Activated naive CD8-positive, alpha-beta T cell treated with anti-CD3 and anti-CD28 coated beads, Interleukin-2, amount 50 U/mL, for 24 hours (primary cell): ENCODE measurements at places on chromosomes 16 and 17.

GRCh38 chr17:42584880-42585279 lies 7.4 kb upstream of the PSMC3IP start:
- H3K4me3 ChIP-seq = no peak overlapping the region
- H3K27me3 ChIP-seq = no peaks in the 10 kb centered on the region
- H3K36me3 ChIP-seq = peaks cover 16% of the 10 kb centered on the region
- no peak overlapping the region for H3K27ac ChIP-seq
- peaks cover 4% of the 10 kb centered on the region for H3K4me1 ChIP-seq

DNA sequence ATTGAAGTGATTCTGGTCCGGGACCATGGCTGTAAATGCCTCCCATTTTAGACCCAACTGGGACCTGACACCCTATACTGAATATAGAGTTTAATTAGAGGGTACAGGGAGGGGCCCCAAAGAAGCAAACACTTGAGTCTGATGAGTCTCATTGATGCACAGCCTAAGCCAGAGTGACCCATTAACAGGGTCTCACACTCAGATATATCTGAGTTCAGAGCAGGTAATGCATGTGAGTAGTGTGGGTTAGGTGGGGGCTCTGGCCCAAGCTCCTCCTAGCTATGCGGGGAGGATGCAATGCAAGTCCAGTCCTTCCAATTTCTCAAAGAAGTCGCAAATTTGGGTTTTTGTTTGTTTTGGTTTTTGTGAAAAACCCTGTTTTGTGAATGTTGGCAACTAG lies 17.1 kb upstream of the MARCHF10 start:
- no peaks in the 10 kb centered on the region for H3K27me3 ChIP-seq
- H3K27ac ChIP-seq = no peak overlapping the region
- H3K4me3 ChIP-seq = no peak overlapping the region
- H3K4me1 ChIP-seq = peaks cover 3% of the 10 kb centered on the region

GRCh38 chr17:9228408-9229159 lies 207.3 kb downstream of the NTN1 start:
- no peaks in the 10 kb centered on the region for H3K36me3 ChIP-seq
- H3K27me3 ChIP-seq = peaks cover 8% of the 10 kb centered on the region
- H3K4me3 ChIP-seq = no peak overlapping the region
- DNase-seq = no peak

DNA sequence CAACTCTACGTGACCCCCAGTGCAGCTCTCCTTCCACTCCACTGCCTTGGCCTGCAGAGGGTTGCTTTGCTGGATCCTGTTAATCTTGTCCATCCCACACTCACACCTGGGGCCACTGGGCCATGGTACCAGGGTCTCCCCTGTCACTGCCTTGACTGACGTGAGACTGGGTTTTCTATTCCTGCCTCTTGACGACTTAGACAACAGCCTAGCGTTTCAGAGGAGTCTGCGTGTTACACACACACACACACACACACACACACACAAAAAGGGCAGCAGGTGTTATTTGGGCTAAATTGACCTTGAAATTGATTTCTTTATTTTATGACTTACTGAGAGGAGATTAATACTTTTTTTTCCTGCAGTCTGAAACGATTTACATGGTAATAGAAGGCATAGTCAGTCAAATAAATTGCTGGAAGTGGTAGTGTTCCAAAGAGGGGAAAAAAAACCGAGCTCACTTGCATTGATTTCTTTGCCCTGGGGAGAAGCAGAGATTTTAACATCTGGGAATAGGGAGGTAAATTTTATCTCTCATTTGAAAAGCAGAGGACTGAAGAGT lies 492.3 kb upstream of the EEF2KMT start:
- H3K36me3 ChIP-seq = no peaks in the 10 kb centered on the region
- H3K27ac ChIP-seq = no peak overlapping the region
- H3K4me1 ChIP-seq = no peaks in the 10 kb centered on the region
- H3K4me3 ChIP-seq = no peak overlapping the region
- no peak for DNase-seq

- DNase-seq = no peak
- no peak overlapping the region for H3K27ac ChIP-seq
- peaks cover 5% of the 10 kb centered on the region for H3K4me1 ChIP-seq
- H3K27me3 ChIP-seq = no peaks in the 10 kb centered on the region
- no peaks in the 10 kb centered on the region for H3K36me3 ChIP-seq
Observed at GRCh38 chr17:77604301-77604972, 354.1 kb upstream of the TNRC6C start.

DNA sequence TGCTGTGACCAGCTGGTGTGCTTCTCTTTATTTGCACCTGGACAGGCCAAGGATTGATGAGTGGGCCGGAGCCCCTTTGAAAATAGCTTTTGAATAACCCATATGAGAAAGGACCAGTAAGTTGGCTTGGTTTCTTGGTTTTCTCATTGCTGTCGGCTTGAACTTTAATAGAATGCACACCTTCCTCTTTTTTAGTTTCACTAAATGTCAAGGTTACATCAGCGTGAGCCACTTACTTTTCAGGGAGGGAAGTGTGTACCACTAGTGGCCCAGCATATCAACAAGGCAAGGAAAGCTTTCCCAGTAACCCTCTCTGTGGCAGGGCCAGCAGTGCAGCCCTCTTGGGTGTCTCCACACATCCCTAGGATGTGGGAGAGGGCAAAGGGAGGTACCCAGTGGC lies 433.3 kb downstream of the CA10 start:
- H3K27ac ChIP-seq = no peak overlapping the region
- no peaks in the 10 kb centered on the region for H3K4me1 ChIP-seq
- no peak for DNase-seq
- H3K36me3 ChIP-seq = no peaks in the 10 kb centered on the region
- H3K27me3 ChIP-seq = peaks cover 12% of the 10 kb centered on the region
- no peak overlapping the region for H3K4me3 ChIP-seq

DNA sequence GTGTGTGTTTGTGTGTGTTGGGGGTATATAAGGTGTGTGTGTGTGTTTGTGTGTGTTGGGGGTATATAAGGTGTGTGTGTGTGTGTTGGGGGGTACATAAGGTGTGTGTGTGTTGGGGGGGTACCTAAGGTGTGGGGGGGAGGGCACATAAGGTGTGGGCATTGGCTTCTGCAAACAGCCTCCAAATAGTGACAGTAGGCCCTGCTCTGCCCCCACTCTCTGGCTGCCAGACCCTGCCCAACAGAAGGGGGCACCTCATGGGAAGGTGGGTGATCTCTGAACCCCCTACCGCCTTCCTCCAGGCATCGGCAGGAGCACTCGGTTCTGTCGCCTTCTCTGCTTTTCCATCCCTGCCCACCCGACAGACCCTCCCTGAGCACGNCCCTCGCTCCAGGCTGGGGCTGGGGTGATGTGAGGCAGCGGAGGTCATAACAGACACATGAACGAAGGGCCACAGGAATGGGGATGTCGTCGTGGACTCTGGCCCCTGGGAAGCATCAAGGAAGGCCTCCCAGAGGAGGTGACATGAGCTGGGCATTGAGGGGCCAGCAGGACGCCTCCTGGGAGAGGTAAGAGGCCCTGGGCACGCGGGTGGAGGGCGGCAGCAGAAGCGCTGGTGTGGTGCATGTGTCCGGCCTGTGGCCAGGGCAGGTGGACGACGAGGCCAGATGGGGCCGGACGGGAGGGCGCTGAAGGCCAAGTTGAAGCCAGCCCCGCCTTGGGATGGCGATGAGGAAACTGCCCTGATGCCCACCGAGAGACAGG lies 136.6 kb upstream of the RPH3AL start:
- no peaks in the 10 kb centered on the region for H3K36me3 ChIP-seq
- H3K4me1 ChIP-seq = peaks cover 6% of the 10 kb centered on the region
- H3K27ac ChIP-seq = peak overlapping the region; percentile 84
- H3K4me3 ChIP-seq = peak overlapping the region; percentile 87
- peak; percentile 12 for DNase-seq
- H3K27me3 ChIP-seq = peaks cover 9% of the 10 kb centered on the region

GRCh38 chr17:43529947-43530287 lies 16.2 kb downstream of the ETV4 start:
- H3K27me3 ChIP-seq = no peaks in the 10 kb centered on the region
- H3K4me3 ChIP-seq = no peak overlapping the region
- no peak overlapping the region for H3K27ac ChIP-seq
- H3K4me1 ChIP-seq = no peaks in the 10 kb centered on the region
- H3K36me3 ChIP-seq = peaks cover 2% of the 10 kb centered on the region
- no peak for DNase-seq

GRCh38 chr16:65667011-65667578 lies 545.2 kb upstream of the CDH11 start:
- H3K4me3 ChIP-seq = no peak overlapping the region
- no peaks in the 10 kb centered on the region for H3K27me3 ChIP-seq
- H3K36me3 ChIP-seq = no peaks in the 10 kb centered on the region
- no peak for DNase-seq

DNA sequence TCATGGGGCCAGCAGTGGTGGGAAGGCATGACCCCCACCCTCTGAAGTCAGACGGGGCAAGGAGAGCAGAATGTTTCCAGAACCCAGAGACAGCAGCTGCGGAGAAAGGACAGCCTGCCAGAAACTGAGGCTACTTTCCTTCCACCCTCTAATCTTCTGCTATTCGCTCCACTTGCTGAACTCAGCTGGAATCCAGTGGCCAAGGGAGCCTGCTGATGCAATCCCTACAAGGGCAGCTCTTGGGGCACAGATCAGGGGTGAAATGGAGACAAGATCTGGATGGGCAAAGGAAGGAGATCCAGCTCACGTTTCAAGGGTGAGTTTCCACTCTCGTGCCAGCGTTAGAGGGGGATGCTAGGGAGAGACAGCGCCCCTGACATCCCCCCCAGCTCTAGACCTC lies 479.1 kb downstream of the SLC39A11 start:
- peaks cover 26% of the 10 kb centered on the region for H3K27me3 ChIP-seq
- H3K36me3 ChIP-seq = peaks cover 2% of the 10 kb centered on the region
- no peak overlapping the region for H3K27ac ChIP-seq
- no peak for DNase-seq

- peak overlapping the region; percentile 91 for H3K27ac ChIP-seq
- peaks cover 60% of the 10 kb centered on the region for H3K4me1 ChIP-seq
- H3K27me3 ChIP-seq = peaks cover 2% of the 10 kb centered on the region
- peak overlapping the region; percentile 93 for H3K4me3 ChIP-seq
Observed at GRCh38 chr16:84617041-84617790, 662 bp downstream of the COTL1 start.

DNA sequence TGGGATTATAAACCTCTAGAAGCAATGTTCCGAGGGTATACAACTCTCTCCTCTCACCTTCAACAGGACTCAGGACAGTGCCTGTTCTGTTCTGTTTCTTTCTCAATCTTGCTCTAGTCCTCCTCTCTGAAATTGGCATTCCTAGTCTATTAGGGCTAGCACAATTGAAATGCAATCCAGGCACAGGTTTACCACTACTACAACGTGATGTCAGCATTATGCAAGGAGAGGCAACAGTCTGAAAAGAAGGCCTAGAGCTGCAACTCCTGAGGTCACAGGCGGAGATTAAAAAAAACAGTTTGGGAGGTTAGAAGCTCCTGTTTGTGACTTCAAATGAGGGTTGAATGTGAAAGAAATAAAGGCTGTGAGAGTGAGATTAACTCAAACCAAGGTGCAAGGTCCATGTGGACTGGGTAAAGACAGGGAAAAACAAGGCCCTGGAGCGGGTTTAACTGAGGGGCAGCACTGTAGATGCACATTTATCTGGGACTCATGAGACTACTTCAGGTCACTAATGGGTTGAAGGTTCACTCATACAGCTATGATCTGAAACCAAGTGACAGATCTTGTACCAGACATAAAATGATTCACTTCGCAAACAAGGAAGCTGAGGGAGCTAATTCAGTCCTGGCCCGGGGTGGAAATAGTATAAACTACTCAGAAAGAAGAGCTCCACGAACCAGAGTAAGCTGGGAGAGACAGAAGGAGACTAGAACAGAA lies 16.8 kb downstream of the AMFR start:
- no peak overlapping the region for H3K4me3 ChIP-seq
- no peak for DNase-seq
- no peak overlapping the region for H3K27ac ChIP-seq
- H3K27me3 ChIP-seq = no peaks in the 10 kb centered on the region
- H3K36me3 ChIP-seq = peaks cover 40% of the 10 kb centered on the region

DNA sequence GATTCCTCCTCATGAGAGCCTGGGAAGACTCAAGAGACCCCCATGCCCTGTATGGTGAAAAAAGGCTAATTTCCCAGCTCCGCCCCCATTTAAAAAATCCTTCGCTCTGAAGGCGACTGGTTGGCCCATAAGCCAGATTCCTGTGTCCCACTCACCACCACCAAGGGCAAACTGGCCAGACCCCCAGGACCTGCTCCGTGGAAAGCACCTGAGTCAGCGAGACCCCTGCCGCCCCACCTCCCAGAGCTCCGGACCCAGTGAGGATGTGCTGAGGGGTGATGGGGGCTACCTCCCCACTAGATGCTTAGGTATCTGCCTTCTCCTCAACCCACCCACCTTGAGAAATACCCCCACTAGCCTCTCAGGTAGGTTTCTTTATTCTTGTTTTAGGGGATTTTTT lies 42.2 kb downstream of the RBFOX3 start:
- no peaks in the 10 kb centered on the region for H3K36me3 ChIP-seq
- H3K27me3 ChIP-seq = peaks cover 2% of the 10 kb centered on the region
- H3K4me3 ChIP-seq = no peak overlapping the region
- no peaks in the 10 kb centered on the region for H3K4me1 ChIP-seq
- DNase-seq = no peak

GRCh38 chr16:252366-253337 lies 18.0 kb downstream of the FAM234A start:
- H3K27me3 ChIP-seq = no peaks in the 10 kb centered on the region
- H3K36me3 ChIP-seq = peaks cover 12% of the 10 kb centered on the region
- H3K27ac ChIP-seq = peak overlapping the region; percentile 80
- H3K4me3 ChIP-seq = peak overlapping the region; percentile 76

- H3K27ac ChIP-seq = peak overlapping the region; percentile 99
- peaks cover 2% of the 10 kb centered on the region for H3K27me3 ChIP-seq
- H3K36me3 ChIP-seq = peaks cover 15% of the 10 kb centered on the region
- H3K4me1 ChIP-seq = peaks cover 61% of the 10 kb centered on the region
- peak overlapping the region; percentile 100 for H3K4me3 ChIP-seq
Observed at GRCh38 chr17:50866950-50867362, 802 bp upstream of the TOB1 start.

- DNase-seq = no peak
- no peaks in the 10 kb centered on the region for H3K4me1 ChIP-seq
- no peaks in the 10 kb centered on the region for H3K36me3 ChIP-seq
- H3K27me3 ChIP-seq = peaks cover 4% of the 10 kb centered on the region
- no peak overlapping the region for H3K27ac ChIP-seq
- H3K4me3 ChIP-seq = no peak overlapping the region
Observed at GRCh38 chr17:49053171-49053829, 56.1 kb downstream of the IGF2BP1 start.

DNA sequence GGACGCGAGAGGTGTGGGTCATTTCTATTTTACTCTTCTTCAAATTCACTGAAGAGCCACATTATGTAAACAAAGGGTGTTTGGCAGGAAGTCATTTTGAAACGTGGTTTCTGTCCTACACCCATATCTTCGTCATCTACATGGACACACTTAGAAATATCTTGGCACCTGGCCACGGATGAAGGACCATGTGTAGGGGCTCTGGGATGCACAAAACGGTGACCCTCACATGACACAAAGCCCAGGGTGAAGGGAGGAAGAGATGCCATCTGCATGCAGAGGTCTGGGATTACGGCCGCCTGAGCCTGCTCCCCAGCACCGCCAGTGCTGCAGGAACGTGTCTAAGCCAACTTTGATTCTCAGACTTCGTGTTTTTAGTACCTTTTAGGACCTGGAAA lies 130.2 kb upstream of the CHMP6 start:
- no peak for DNase-seq
- peaks cover 63% of the 10 kb centered on the region for H3K36me3 ChIP-seq
- peak overlapping the region; percentile 92 for H3K27ac ChIP-seq
- no peak overlapping the region for H3K4me3 ChIP-seq
- H3K27me3 ChIP-seq = no peaks in the 10 kb centered on the region
